ENCODE measurements at places on chromosomes 6 and 20.

GRCh38 chr20:39245685-39246311, 283.7 kb downstream of the DHX35 start:
- DNase-seq, result no peak
- no peaks in the 10 kb centered on the region for H3K27me3 ChIP-seq
- peaks cover 12% of the 10 kb centered on the region for H3K4me1 ChIP-seq
- no peak overlapping the region for H3K27ac ChIP-seq
- H3K4me3 ChIP-seq, result no peak overlapping the region
- no peaks in the 10 kb centered on the region for H3K36me3 ChIP-seq

GRCh38 chr6:11771473-11772048, 7.0 kb downstream of the ADTRP start:
- peaks cover 17% of the 10 kb centered on the region for H3K27me3 ChIP-seq
- no peak overlapping the region for H3K4me3 ChIP-seq

- no peak overlapping the region for H3K4me3 ChIP-seq
- no peak overlapping the region for H3K27ac ChIP-seq
- no peaks in the 10 kb centered on the region for H3K4me1 ChIP-seq
- DNase-seq, result no peak
- no peaks in the 10 kb centered on the region for H3K27me3 ChIP-seq
- H3K36me3 ChIP-seq, result peaks cover 1% of the 10 kb centered on the region
Observed at GRCh38 chr6:30013291-30013922, 47.7 kb upstream of the POLR1H start.

GRCh38 chr6:35359744-35360348, 17.5 kb downstream of the PPARD start:
- H3K27me3 ChIP-seq, result no peaks in the 10 kb centered on the region
- peaks cover 32% of the 10 kb centered on the region for H3K4me1 ChIP-seq
- H3K27ac ChIP-seq, result no peak overlapping the region
- peaks cover 6% of the 10 kb centered on the region for H3K36me3 ChIP-seq

GRCh38 chr6:6825193-6825784, 236.8 kb downstream of the LY86 start:
- H3K4me3 ChIP-seq, result no peak overlapping the region
- H3K36me3 ChIP-seq, result no peaks in the 10 kb centered on the region

GRCh38 chr6:61649845-61650244, 636.2 kb downstream of the KHDRBS2 start:
- H3K27ac ChIP-seq, result no peak overlapping the region
- no peaks in the 10 kb centered on the region for H3K4me1 ChIP-seq
- H3K4me3 ChIP-seq, result no peak overlapping the region
- no peaks in the 10 kb centered on the region for H3K36me3 ChIP-seq

- peaks cover 42% of the 10 kb centered on the region for H3K4me1 ChIP-seq
- H3K4me3 ChIP-seq, result peak overlapping the region; percentile 91
- H3K36me3 ChIP-seq, result peaks cover 5% of the 10 kb centered on the region
- peak; percentile 34 for DNase-seq
Observed at GRCh38 chr6:41546866-41547798, 951 bp downstream of the FOXP4 start.

GRCh38 chr20:59776626-59777330, 156.7 kb downstream of the SYCP2 start:
- no peak for DNase-seq
- no peaks in the 10 kb centered on the region for H3K27me3 ChIP-seq
- no peak overlapping the region for H3K27ac ChIP-seq
- no peaks in the 10 kb centered on the region for H3K36me3 ChIP-seq
- no peak overlapping the region for H3K4me3 ChIP-seq

- H3K27ac ChIP-seq, result no peak overlapping the region
- H3K36me3 ChIP-seq, result peaks cover 11% of the 10 kb centered on the region
- H3K27me3 ChIP-seq, result no peaks in the 10 kb centered on the region
Observed at GRCh38 chr20:13581451-13581850, 57.3 kb downstream of the TASP1 start.

DNA sequence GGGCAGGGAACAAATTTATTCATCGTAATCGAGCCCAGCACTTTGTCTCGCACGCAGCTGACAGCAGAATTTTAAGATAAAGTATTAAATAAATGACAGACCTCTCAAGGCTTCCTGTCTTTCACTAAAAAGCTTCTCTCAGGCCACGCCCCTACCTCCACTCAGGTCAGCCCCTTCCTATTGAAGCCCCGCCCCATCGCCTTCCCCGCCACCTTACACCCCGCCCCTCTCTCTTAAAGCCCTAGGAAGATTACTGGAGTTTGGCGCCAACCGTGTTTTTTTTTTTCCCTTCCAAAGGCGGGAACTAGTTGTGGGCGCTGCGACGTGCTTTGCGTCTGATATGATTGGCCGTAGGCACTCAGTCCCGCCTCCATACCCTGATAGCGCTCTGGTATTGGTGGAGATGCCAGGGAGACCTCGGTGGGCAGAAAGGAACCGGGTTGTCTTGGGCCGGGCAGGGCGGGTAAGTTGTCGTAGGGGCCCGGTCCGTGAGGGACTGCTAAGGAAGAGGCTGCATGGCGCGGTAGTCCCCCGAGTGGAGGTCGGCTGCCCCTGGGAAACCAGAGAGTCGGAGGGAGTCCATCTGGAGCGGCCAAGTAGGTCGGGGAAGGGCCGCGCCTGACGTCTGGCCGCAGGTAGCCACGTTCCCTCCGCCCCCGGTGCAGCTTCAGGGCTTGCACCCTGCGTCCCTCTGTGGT, at the start of gene CASP8AP2:
CASP8AP2 (plus strand) TSS at position 409 of the 698 bp plus-strand sequence.
- peaks cover 10% of the 10 kb centered on the region for H3K36me3 ChIP-seq
- peaks cover 35% of the 10 kb centered on the region for H3K4me1 ChIP-seq
- no peaks in the 10 kb centered on the region for H3K27me3 ChIP-seq
- H3K27ac ChIP-seq, result peak within 1 kb of the TSS; percentile 98
- H3K4me3 ChIP-seq, result peak within 1 kb of the TSS; percentile 99

- H3K27me3 ChIP-seq, result no peaks in the 10 kb centered on the region
- DNase-seq, result no peak
- H3K4me1 ChIP-seq, result no peaks in the 10 kb centered on the region
- no peaks in the 10 kb centered on the region for H3K36me3 ChIP-seq
- H3K27ac ChIP-seq, result no peak overlapping the region
Observed at GRCh38 chr20:52124821-52125220, 66.8 kb downstream of the ZFP64 start.

DNA sequence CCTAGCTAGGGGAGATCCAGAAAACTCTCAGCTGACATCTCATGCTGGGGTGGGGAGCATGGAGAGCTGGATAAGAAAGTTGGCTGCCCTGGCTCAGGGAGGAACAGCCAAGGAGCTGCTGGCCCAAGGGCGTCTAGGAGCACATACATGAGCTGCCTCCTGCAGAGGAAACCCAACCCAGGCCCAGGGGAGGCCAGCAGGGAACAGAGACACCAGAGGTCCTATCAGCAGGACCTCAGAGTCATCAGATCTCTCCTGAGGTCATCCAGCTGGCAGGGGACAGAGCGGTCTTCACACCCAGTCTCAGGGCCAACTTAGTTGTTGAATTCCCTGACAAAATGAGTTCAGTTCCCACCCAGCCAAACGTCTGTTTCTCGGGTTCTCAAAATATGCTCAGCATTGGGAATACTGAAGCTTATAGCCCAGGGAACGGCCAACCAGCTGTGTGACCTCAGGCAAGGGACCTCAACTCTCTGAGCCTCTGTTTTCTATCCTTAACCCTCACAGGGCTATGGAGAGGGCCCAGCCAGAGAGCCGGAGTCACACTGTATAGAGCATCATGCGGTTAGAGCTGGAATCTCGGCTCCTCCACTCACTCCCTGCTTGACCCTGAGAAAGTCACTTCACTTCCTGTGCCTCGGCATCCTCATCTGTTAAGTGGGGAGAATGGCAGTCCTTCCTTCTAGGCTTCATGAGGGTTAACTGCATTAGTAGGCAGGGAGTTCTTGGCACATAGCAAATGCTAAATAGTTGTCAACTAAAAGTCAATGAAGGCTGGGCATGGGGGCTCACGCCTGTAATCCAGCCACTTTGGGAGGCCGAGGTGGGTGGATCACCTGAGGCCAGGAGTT, 13.8 kb downstream of the ADA start:
- H3K4me1 ChIP-seq, result peaks cover 21% of the 10 kb centered on the region
- no peak overlapping the region for H3K4me3 ChIP-seq
- H3K27me3 ChIP-seq, result no peaks in the 10 kb centered on the region
- peaks cover 3% of the 10 kb centered on the region for H3K36me3 ChIP-seq
- no peak for DNase-seq

- no peaks in the 10 kb centered on the region for H3K4me1 ChIP-seq
- no peaks in the 10 kb centered on the region for H3K36me3 ChIP-seq
- H3K4me3 ChIP-seq, result no peak overlapping the region
- H3K27ac ChIP-seq, result no peak overlapping the region
- DNase-seq, result no peak
Observed at GRCh38 chr6:83313882-83314281, 117.0 kb downstream of the ME1 start.

DNA sequence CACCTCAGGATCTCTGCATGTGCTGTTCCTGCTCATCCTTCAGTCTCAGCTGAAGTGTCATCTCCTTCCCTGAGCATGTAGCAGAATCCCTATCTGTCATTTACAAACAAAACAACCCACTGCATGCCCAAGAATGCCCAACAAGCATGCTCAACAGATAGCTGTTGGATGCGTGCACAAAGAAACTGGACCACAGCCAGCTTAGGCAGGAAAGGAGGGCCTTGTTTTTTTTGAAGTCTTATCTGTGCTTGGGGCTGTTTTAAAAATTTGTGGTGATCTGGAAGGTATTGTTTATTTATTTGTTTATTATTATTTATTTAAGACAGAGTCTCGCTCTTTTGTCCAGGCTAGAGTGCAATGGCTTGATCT, 18.5 kb upstream of the SLC16A10 start:
- no peak overlapping the region for H3K4me3 ChIP-seq
- H3K27ac ChIP-seq, result no peak overlapping the region
- no peak for DNase-seq
- H3K36me3 ChIP-seq, result peaks cover 5% of the 10 kb centered on the region
- no peaks in the 10 kb centered on the region for H3K4me1 ChIP-seq

- peak; percentile 10 for DNase-seq
- no peak overlapping the region for H3K4me3 ChIP-seq
- no peak overlapping the region for H3K27ac ChIP-seq
- H3K27me3 ChIP-seq, result peaks cover 45% of the 10 kb centered on the region
- H3K36me3 ChIP-seq, result no peaks in the 10 kb centered on the region
Observed at GRCh38 chr6:6057442-6058053, 50.8 kb upstream of the NRN1 start.

DNA sequence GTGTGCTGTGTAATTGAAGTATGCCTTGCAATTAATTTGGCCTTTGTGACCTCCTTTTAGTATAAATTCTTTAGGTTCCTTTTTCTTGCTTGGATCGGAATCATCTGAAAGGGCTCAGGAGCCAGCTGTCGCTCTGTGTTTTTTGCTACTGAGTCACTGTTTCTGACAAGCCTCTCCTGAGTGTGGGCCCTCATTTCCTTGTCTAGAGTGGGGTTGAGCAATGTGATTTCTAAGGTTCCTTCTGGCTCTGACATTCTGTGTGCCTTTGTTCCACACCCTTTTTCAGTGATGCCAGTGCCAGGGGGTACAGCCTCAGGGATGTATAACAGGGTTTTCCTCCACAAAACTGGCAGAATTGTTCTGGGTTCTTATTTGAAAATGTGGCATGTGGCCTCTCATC, 26.5 kb downstream of the DAAM2 start:
- no peaks in the 10 kb centered on the region for H3K4me1 ChIP-seq
- H3K27me3 ChIP-seq, result peaks cover 5% of the 10 kb centered on the region
- no peak overlapping the region for H3K4me3 ChIP-seq
- H3K36me3 ChIP-seq, result no peaks in the 10 kb centered on the region
- no peak for DNase-seq
- no peak overlapping the region for H3K27ac ChIP-seq

GRCh38 chr6:133699741-133700385, 189.1 kb upstream of the TCF21 start:
- H3K36me3 ChIP-seq, result no peaks in the 10 kb centered on the region
- H3K27ac ChIP-seq, result no peak overlapping the region
- H3K4me1 ChIP-seq, result no peaks in the 10 kb centered on the region
- no peak overlapping the region for H3K4me3 ChIP-seq
- no peak for DNase-seq

DNA sequence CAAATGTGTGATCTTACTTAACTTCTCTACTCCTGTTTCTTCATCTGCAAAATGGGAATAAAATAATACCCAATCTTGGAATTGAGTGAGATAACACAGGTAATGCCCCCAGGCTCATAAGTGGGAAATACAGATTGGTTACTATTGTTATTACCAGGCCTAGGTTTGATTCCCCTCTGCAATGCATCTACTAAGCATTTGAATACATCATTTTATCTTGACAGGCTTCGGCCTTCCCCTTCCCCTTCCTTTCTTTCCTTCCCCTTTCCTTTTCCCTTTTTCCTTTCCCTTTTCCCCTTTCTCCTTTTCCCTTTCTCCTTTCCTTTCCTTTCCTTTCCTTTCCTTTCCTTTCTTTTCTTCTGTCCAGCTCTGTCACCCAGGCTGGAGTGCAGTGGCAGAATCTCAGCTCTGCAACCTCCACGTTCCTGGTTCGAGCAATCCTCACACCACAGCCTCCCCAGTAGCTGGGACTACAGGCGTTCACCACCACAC, 7.3 kb upstream of the HNF4A start:
- H3K36me3 ChIP-seq, result no peaks in the 10 kb centered on the region
- no peak overlapping the region for H3K4me3 ChIP-seq
- no peaks in the 10 kb centered on the region for H3K4me1 ChIP-seq
- H3K27me3 ChIP-seq, result peaks cover 6% of the 10 kb centered on the region

DNA sequence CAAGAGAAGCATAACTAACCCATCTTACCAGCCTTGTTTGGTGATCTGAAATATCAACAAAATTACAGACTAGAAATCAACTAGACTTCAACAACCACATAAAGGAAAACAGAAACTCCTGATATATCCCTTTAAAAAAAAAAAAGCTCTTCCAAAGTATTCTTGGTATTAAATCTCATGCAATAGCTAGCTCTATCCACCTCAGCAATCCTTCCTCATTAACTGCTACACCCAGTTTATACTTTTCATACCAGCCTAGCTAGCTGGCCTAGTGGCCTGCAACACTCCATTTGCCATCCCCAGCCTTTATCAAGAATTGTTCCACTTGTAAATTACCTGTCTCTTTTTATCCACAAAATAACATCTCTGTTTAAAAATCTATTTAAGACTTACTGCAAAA, 69.0 kb downstream of the BACH2 start:
- H3K4me1 ChIP-seq, result peaks cover 82% of the 10 kb centered on the region
- no peaks in the 10 kb centered on the region for H3K27me3 ChIP-seq
- H3K36me3 ChIP-seq, result peaks cover 41% of the 10 kb centered on the region
- H3K27ac ChIP-seq, result peak overlapping the region; percentile 9

DNA sequence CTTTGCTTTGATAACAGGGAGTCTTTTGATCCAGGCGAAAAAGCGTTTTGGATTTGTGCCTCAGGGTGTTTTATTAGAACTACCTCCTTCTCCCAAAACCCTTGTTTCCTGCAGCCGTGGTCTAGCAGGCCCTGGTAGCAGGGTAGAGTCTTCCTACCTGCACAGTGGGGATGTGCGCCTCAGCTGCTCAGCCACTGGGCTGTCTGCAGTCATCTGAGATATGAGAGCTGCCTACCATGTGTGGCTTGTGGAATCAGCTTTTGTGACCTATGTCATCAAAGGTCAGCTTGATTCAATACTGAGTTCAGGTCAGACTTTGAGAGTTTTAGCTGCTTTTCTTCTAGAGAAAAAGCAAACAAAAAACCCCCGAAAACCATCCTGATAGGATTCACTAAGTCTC, 279.5 kb downstream of the CLIC5 start:
- H3K27me3 ChIP-seq, result no peaks in the 10 kb centered on the region
- H3K36me3 ChIP-seq, result no peaks in the 10 kb centered on the region
- peak overlapping the region; percentile 8 for H3K4me3 ChIP-seq
- peaks cover 65% of the 10 kb centered on the region for H3K4me1 ChIP-seq
- H3K27ac ChIP-seq, result no peak overlapping the region

GRCh38 chr6:73123632-73124329, 101.5 kb downstream of the KHDC1L start:
- no peak for DNase-seq
- H3K27me3 ChIP-seq, result no peaks in the 10 kb centered on the region
- no peaks in the 10 kb centered on the region for H3K4me1 ChIP-seq
- no peak overlapping the region for H3K27ac ChIP-seq
- no peaks in the 10 kb centered on the region for H3K36me3 ChIP-seq

- H3K4me3 ChIP-seq, result no peak overlapping the region
- no peak overlapping the region for H3K27ac ChIP-seq
- no peak for DNase-seq
- H3K27me3 ChIP-seq, result no peaks in the 10 kb centered on the region
Observed at GRCh38 chr6:169229615-169230321, 23.9 kb downstream of the THBS2 start.
